Omental fat pad (tissue), 4 donors: ENCODE measurements at places on chromosomes 6 and 20. TPM values are rescaled to one million over a fixed set of nuclear protein-coding genes. Genes with fewer than 3 reads are reported as not detected.

GRCh38 chr6:148943451-148943850, 196.6 kb downstream of the UST start:
- DNase-seq = no peak

Gene PERP
- total RNA-seq = 22.3 TPM

Gene BPIFB1
- total RNA-seq = not detected

GRCh38 chr6:127053032-127053874, 65.2 kb upstream of the RSPO3 start:
- DNase-seq = no peak

DNA sequence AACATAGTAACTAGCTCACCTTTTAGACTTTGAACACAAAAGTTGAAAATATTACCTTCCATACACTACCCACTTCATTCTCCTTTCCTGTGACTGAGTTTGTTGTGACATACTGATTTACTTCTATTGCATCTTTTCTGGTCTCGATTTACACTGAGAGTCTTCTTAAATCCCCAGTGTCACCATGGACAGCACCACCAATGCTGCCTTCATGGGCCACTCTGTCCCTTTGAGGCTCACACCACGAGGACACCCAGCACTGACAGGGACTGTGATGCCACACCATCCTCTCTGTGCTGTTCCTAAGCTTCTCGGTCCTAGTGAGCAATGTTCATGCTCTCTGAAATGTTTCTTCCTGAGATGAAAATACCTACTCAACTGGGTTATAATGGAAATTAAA, 337.1 kb upstream of the IRAK1BP1 start:
- no peak for DNase-seq

Gene CST5
- total RNA-seq = not detected

- no peak for DNase-seq
Observed at GRCh38 chr20:25544311-25544710, 41.0 kb downstream of the NINL start.

GRCh38 chr6:111478749-111479148, 4.3 kb downstream of the REV3L start:
- no peak for DNase-seq

Gene BHLHE23
- total RNA-seq = not detected

Gene OR2B6
- total RNA-seq = not detected

Gene ZKSCAN8
- total RNA-seq = 16.8 TPM

Gene F13A1
- 334 TPM for total RNA-seq

- DNase-seq = no peak
Observed at GRCh38 chr6:108581932-108582475, 21.3 kb downstream of the FOXO3 start.

DNA sequence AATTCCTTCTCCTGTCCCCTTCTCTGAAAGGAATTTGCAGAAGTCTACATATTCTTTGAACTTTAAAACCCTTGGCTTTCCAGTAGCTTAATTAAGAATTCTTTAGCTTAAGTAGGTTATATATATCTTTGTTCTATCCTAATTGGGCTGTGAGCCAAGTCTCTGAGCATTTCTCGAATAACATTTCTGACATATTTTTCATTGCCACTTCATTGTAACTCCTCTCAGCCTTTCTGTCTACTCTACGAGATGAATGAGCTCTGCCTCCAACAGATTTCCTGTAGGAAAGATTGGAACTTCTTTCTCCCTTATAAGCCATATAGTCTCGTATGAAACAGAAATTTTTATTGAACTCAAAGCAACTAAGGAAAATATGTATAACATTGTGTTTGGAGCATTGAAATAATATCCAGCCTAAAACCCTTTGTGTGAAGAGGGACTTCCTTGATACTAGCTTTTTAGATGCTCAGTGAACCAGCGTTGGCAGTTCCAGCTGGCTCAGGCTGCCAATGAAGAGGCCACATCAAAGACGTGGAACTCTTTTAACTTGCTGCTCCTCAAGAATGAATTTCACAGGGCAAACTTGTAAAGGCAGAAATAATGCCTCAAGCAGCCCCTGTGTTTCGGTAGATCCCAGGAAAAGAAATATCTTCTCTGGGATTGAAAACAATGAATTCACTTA, 87.7 kb upstream of the NOX3 start:
- no peak for DNase-seq

Gene ZSCAN23
- 0.69 TPM for total RNA-seq

GRCh38 chr20:5842465-5842864, 92.3 kb downstream of the SHLD1 start:
- DNase-seq = no peak

Gene RRAGD
- 19.0 TPM for total RNA-seq

- no peak for DNase-seq
Observed at GRCh38 chr6:24545691-24546090, 50.9 kb downstream of the ALDH5A1 start.

GRCh38 chr6:40399888-40400457, 187.2 kb downstream of the LRFN2 start:
- DNase-seq = no peak

DNA sequence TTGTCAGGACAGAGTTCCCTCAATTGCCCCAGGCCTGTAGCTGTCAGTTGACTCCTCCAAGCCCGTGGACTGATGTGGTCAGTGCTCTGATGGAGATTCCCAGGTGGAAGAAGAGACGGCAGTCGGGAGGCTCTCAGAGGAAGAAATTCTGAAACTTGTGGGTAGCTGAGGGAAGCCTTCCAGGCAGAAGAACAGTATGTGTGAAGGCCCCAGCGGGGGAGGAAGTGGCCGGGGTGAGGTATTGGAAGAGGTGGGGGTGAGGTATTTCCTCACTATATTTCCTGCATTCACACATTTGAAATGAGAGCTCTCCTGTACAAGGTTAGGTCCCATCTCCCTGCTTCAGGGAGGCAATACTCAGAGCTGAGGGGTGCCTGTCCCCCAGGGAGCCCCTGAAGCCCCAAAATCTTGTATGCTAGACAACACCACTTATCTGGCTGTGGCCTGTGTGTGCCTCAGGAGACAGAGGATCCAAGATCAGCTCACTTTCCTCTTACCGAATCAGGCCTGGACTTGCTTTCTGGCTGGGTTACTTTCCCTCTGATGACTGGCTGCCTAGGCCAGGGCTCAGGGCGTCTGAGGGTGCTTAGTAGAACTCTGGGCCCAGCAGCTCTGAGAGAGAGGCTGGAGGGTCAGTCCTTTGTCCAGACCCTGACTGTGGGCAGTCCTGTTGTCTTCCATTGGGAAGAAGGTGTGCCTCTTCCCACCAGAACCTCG, 49.3 kb upstream of the MYL9 start:
- DNase-seq = no peak

Gene IL17A
- not detected for total RNA-seq

Gene SPATS1
- not detected for total RNA-seq

DNA sequence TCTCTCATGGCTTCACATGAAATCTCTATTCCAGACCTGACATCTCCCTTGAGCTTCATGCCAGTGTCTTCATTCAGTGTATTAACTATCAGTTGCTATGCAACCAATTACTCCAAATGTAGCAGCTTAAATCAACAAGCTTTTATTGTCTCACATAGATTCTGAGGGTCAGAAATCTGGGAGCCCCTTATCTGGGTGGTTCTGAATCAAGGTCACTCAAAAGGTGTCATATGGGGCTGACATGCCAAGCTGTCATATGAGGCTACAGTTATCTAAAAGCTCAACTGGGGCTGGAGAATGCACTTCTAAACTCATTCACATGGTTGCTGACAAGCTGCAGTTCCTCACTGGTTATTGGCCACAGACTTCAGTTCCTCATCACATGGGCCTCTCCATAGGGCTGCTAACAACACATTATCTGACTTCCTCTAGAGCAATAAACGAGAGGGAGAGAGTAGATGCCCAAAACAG, 7.3 kb upstream of the CGA start:
- no peak for DNase-seq

DNA sequence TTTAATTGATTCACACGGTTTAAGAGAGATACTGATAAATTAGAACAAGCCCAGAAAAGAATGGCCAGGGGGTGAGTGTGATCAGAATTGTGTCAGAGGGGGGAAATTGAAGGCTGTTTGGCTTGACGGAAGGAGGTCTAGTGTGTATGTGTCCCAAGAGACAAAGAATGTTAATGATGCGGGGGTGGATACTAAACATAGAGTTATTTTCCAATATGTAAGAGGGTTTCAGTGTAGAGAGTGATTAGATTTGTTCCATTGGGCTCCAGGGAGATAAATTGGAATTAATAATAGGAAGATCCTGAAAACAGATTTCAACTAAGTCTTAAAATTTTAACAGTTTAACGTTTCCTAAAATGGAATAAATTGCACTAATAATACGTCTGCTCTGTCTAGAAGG, 38.1 kb upstream of the UTRN start:
- DNase-seq = no peak

DNA sequence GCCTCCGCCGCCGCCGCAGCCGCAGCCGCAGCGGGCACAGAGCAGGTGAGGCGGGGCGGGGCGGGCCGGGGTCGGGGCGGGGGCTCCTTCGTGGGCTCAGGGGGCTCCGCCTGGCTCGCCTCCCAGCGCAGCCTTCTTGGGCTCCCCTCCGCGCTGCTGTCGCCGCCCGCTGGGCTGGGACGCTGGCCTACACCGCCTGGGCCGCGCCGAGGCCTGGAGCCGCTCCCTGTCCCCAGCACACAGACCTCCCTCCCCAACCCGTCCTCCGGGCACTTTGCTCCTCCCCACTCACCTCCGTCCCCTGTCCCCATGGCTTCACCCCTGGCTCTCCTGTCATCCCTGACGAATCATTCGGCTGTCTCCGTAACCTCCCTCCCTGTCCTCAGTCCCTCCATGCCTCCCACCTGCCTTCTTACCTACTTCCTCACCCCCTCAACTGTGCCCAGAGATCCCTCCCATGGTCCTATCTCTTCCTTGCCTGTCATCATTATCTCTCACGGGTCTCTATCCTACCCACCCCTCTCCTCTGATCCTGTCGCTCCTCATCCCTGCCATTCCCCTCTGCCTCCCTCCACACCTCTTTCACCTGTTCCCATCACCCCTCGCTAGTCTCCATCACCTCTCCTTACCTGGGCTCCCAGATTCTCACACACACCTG, 512 bp downstream of the TTBK1 start:
- no peak for DNase-seq

DNA sequence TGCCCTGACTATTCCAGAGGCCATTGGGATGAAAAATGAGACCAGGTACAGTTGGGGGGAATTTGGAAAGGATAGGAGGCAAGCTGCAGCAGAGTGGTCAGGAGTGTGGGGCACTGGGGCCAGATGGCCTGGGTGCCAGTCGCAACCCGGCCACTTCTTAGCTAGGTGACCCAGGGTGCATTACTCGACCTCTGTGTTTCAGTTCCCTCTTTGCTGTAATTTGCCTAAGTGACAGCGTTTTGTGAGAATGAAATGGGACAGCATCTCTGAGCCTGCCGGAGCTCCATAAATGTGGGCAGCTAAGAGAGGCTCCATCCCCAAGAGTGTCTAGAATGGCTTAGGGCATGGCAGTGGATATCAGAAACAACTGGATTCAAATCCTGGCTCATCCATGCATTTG, 13.9 kb downstream of the LRFN2 start:
- no peak for DNase-seq

Gene USP49
- total RNA-seq = 3.8 TPM

Gene DDX43
- 1.8 TPM for total RNA-seq

DNA sequence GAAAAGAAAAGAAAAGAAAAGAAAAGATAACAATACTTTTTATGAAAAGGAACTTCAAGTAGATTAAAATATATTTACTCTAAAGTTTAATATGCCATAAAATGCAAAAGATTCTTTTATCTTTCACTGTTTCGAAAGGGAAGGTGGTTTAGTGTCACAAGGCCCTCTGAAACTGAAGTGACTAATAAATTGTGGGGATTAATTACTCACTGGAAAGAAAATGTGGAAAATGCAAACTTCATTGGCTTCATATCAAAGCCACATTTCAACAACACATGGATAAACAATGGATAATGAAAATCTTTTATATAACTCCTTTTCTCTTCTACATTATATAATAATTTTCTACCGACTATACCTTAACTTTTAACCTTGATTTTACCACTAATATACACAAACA, 320.5 kb upstream of the RSPO3 start:
- DNase-seq = no peak

Gene BPIFA1
- not detected for total RNA-seq

DNA sequence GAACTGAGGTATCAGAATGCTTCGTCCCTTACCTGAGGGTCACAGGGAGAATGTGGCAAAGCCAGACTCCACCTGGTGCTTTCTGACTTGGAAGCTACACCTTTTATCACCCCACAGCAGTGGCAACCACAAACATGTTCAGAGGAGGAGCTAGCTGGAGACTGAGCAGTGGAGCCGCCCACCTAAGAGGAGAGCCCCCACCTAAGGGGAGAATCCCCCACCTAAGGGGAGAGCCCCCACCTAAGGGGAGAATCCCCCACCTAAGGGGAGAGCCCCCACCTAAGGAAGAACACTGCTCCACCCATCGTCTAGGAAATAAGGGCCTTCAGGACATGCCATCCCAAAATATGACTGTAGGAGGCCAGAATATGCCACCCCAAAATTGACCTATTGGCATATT, 4.0 kb downstream of the SLC52A3 start:
- no peak for DNase-seq

Gene BACH2
- 9.4 TPM for total RNA-seq

- DNase-seq = no peak
Observed at GRCh38 chr6:163337958-163338357, 76.6 kb upstream of the QKI start.

GRCh38 chr20:25050501-25051350, 7.2 kb downstream of the ACSS1 start:
- DNase-seq = no peak

- DNase-seq = no peak
Observed at GRCh38 chr6:138664745-138665144, 108.8 kb upstream of the CCDC28A start.

DNA sequence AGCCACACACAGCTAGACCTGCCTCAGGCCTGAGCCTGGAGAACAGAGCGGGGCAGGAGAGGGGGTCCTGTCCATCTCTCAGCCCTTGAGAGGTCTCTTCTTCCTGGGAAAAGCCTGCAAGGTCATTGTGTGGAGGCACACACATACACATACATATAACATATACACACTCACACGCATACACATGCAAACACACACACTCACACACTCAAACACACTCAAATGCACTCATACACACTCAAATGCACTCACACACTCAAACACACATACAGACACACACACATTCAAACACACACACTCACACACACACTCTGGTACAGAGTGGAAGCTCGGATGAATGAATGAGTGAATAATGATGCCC, 515 bp downstream of the TLDC2 start:
- DNase-seq = no peak

Gene TMEM74B
- not detected for total RNA-seq

DNA sequence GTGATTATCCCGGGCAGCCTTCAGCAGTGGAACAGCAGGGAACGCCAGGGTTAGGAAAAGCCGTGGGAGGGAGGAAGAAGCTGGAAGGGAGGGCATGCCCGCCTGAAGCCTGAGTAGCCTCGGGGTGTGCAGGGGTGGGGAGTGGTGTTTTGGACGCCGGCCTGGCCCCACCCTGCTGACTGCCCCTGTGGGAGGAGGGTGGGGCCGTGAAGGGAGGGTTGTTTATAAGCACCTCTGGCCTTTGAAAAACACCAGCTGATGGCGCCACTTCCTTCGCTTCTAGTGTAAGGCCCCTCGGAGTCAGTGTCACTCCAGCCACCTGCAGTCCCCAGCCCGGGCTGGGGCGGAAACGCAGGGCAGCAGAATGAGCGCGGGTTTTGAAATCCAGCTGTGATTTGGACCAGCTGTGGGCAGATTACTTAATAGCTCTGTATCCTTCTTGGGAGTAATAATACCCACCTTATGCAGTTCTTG, 52.8 kb upstream of the BMP6 start:
- DNase-seq = no peak

Gene CLPSL1
- not detected for total RNA-seq

Gene SCRT2
- total RNA-seq = not detected

- no peak for DNase-seq
Observed at GRCh38 chr6:51814418-51814817, 273.0 kb downstream of the PKHD1 start.

GRCh38 chr6:113888493-113888892, 31.3 kb downstream of the MARCKS start:
- DNase-seq = no peak
